ENCODE measurements at places on chromosomes 2 and 18.
A peak's percentile ranks its signal among the peaks of the same experiment; 100 is the strongest.

GRCh38 chr2:173734797-173735196, 230.4 kb downstream of the SP3 start:
- DNase-seq: no peak

GRCh38 chr2:74499940-74500577, 656 bp upstream of the LBX2 start:
- no peak for DNase-seq

DNA sequence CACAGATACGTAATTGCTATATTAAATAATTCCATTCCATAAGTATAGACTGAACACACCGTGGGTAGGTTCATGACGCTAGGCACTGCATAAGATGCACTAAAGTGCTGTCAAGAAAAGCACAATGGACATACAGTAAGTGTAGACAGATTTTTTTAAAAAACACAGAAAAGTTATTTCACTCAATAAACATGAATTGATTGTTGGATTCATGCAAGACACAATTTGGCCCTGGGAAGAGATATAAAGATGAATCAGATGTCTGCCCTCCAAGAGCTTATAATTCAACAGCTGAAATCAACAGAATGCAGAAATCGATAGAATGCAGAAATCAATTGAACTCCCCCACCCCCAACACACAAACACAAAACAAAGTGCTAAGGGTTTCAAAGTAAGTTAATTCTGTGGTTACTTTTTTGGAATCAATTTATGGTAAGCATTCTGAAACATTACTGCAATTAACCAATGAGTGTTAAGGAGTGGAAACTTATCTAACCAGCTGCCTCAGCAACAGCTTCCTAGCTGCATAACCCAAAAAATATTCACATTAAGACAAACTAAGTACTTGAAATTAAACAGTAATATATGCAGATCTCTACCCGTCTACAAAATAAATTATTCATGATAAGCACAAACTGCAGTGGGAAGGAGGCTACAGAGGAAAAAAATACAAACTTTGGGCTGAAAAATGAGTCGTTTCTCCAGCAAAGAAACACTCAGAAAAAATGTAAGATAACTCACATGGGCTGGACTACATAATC, 1.6 kb downstream of the NBAS start:
- no peak for DNase-seq

DNA sequence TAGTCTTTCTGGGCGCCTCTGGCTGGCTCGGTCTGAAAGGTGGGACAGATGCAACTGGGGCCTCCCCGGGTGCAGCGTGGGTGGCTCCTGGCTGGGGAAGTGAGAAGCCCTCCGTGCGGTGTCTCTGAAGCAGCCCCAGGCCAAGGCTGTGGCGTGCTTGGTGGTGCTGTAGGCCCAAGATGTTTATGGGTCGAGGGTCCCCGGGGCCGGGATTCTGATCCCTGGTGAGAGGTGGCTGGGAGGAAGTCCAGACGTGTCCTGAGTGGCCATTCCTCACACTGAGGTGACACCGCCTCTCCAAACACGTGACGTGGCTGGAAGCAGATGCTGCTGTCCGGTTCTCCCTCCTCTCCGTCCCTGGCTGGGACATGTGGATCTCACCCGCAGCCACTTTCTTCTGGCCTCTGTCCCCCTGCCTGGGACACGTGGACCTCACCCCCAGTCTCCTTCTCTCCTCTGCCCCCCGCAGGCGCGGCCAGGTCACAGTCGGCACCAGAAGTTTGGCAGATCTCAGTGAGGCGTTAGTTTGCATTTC, 12.6 kb downstream of the RTP5 start:
- DNase-seq: no peak

- no peak for DNase-seq
These were observed 86.5 kb downstream of the LIPG start for GRCh38 chr18:49648326-49648725.

DNA sequence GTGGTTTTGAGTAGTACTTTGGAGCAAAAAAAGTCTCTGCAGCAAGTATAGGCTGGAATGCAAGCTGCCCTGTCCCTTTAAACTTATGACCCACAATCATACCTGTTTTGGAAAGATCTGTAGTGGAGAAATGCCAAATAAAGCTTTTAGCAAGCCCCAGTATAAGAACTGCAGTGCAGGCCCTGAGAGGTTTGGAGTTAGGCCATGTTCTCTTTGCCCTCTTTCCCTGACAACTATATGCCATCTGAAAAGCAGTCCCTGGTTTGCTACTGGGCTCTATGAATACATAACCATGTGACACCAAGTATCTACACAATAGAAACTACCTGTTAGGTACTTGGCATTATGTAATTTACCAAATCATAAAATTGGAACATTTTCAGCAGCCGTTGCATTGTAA, 267.4 kb upstream of the HNMT start:
- DNase-seq: no peak

GRCh38 chr2:13666582-13667414, 950.1 kb downstream of the TRIB2 start:
- DNase-seq: no peak

- no peak for DNase-seq
These were observed 149.7 kb upstream of the TANK start for GRCh38 chr2:161010503-161011015.

GRCh38 chr2:239908744-239909143, 116.4 kb downstream of the NDUFA10 start:
- DNase-seq: no peak

GRCh38 chr2:141362311-141362710, 768.5 kb downstream of the LRP1B start:
- DNase-seq: no peak

GRCh38 chr2:189628817-189629530, 32.3 kb upstream of the ASNSD1 start:
- no peak for DNase-seq

- DNase-seq: no peak
These were observed 138.5 kb downstream of the MEP1B start for GRCh38 chr18:32328379-32328778.

DNA sequence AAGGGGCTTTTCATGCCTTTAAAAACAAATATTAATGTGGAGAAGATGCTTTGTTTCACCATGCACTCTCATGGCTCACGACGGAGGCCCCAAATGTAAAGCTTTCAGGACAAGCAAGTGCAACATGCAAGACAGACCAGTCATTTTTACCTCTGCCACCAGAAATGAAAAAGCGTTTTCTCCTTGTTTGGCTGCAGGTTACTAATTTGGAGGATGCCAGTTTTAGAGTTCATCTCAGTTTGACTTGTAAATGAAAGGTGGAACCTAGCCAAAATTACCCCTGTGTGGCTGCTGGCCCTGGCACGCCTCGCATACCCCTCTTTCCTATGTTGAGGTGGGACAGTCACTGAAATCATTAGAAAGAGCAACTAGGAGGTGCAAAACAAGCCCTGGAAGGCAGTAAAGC, 138.6 kb downstream of the BCL2 start:
- DNase-seq: no peak

GRCh38 chr18:72584787-72585186, 40.6 kb upstream of the CBLN2 start:
- no peak for DNase-seq

GRCh38 chr18:44474067-44474411, 206.6 kb upstream of the SETBP1 start:
- no peak for DNase-seq

DNA sequence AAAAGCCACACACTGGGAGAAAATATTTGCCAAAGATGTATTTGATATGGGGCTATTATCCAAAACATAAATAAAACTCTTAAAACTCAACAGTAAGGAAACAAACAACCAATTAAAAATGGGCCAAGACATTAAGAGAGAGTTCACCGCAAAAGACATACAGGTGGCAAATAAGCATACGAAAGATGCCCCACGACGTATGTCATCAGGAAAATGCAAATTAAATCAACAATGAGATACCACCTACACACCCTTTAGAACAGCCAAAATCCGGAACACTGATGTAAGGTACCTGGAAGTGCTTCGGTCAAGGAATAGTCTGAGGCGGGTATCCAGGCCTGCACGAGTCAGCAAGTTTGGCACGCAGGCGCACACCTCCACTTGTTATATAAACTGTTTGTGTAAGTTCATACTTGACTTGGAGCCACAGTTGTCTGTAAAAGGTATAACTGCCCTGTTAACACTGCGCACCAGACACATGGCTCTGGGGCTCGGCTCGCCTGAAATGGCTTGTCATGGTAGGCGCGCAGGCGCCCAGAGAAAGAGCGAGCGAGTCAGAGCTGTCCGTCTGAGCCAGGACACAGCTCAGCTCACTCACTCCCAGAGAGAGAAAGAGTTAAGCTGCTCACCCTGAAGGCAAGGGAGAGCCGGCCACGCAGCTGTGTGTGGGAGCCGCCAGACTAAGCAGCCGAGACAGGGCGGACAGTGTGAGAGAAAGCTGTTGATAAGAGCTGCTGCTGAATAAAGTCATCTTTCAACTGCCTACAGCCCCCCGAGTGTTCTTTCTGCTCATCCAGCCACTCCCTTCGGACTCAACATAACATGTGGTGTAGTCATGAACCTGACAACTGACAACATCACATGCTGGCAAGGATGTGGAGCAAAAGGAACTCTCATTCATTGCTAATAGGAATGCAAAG, 87.3 kb downstream of the HNRNPLL start:
- DNase-seq: no peak

DNA sequence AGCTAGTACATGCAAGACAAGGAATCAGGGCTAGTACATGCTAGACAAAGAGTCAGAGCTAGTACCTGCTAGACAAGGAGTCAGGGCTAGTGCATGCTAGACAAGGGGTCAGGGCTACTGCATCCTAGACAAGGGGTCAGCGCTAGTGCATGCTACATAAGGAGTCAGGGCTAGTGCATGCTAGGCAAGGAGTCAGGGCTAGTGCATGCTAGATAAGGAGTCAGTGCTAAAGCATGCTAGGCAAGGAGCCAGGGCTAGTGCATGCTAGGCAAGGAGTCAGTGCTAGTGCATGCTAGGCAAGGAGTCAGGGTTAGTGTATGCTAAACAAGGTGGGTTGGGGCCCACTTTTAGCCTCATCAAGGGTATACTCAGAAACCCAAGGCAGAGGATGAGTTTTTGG, 90.1 kb upstream of the FAM136A start:
- DNase-seq: no peak

DNA sequence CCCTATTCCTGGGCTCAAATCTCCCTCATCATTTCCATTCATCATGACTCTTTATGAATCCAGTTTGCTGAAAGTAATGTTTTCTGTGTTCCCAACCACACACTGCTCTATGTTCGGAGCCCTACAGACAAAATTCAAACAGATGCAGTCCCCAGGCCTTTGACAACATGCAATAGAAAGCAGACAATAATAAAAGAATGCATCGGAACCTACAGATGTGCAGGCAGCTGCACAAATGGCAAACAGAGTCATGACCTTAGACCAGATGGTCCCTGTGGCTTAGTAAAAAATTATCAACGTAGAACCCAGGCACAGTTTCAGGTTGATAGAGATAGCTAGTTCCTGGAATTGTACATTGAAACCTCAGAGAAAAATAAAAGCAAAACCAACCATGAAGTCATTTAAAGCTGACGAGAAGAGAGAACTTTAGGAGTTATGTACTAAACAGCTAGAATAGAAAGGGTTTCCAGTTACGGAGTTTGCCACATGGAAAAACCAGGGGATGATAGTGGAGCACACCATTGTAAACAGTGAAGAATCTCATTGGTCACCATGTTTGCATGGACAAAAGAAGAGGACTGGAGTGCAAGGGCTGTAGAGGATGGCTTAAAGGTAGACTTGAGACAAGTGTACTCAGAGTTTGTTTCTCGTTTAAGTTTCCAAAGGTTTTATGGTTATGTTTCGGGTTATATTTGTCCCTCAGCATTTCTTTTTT, 23.2 kb upstream of the ACVR1 start:
- DNase-seq: no peak

DNA sequence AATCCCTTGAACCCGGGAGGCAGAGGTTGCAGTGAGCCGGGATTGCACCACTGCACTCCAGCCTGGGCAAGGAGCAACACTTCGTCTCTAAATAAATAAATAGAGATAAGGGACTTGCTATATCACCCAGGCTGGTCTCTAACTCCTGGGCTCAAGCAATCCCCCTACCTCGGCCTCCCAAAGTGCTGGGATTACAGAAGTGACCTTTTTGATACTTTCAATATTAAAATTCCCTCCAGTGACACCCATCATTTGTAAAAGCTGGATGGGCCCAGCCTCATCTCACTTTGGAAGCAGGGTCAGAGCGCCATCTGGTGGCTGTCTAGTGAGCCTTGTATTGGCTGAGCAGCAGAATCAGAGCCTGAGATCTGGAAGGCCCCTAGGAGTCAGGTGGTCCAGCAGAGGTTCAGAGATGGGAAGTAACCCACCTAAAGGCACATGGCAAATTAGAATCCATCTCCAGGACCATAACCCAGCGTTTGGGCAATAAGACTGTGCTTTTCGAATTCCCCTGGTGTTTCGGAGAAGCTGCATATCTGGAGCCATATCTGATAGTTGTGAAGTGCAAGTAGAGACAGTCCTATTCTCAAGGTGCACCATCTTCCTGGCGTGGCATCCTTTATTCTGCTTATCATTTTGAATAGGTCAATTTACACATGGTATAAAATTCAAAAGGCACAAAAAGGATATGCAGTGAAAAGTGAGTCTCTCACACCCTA, 18.3 kb upstream of the SLC35F6 start:
- DNase-seq: peak; percentile 54

- no peak for DNase-seq
These were observed 4.6 kb upstream of the MLPH start for GRCh38 chr2:237482485-237482884.

DNA sequence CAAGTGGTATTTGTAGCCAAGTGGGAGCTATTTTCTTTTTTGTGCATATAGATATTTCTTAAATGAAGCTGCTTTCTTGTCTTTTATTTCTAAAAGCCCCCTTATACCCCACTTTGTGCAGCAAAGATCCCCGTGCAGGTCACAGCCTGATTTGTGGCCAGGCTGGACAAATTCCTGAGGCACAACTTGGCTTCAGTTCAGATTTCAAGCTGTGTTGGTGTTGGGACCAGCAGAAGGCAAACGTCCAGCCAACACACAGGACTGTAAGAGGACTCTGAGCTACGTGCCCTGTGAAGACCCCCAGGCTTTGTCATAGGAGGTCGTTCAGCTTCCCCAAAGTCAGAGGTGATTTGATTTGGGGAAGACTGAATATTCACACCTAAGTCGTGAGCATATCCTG, 21.9 kb downstream of the FOSL2 start:
- DNase-seq: no peak
